Stimulated activated naive CD4-positive, alpha-beta T cell treated with Interleukin-2 at 50 U/mL for 16 hours (primary cell): ENCODE measurements at places on chromosomes 12 and 14.

GRCh38 chr12:131113568-131114270, 160.0 kb downstream of the ADGRD1 start:
- no peak for DNase-seq

DNA sequence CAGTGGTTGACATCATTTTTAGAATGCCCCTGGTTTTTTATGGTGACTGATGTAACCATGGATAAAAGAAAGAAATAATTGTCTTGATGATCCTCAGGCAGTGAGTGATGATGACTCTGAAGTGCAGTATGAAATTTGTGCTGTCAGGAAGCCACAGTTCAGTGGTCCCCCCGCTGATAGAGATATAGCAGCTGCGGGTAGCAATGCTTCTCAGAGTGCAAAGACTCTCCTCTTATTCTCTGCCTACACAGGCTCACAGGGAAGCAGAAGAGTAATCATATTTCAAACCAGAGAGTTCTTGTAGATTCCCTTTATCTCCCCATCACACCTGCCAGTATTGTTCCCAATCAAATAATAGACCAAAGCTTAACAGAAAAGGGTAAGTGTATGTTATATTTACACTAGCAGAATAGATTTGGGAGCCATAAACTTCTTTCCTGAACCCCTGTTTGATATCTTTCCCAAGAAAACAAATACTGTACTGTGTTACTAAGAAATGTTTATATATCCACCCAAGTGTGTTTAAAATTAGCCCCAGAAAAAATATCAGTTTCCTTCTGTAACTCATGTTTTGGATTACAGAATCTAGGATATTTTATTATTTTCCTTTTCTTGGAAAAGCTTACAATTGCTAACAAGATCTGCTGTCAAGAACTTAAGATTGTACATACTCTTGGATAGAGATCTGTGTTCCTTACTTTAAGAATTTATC, 1817.4 kb upstream of the FLRT2 start:
- DNase-seq = no peak

- no peak for DNase-seq
Observed at GRCh38 chr12:52877242-52877641, 27.6 kb downstream of the KRT8 start.

DNA sequence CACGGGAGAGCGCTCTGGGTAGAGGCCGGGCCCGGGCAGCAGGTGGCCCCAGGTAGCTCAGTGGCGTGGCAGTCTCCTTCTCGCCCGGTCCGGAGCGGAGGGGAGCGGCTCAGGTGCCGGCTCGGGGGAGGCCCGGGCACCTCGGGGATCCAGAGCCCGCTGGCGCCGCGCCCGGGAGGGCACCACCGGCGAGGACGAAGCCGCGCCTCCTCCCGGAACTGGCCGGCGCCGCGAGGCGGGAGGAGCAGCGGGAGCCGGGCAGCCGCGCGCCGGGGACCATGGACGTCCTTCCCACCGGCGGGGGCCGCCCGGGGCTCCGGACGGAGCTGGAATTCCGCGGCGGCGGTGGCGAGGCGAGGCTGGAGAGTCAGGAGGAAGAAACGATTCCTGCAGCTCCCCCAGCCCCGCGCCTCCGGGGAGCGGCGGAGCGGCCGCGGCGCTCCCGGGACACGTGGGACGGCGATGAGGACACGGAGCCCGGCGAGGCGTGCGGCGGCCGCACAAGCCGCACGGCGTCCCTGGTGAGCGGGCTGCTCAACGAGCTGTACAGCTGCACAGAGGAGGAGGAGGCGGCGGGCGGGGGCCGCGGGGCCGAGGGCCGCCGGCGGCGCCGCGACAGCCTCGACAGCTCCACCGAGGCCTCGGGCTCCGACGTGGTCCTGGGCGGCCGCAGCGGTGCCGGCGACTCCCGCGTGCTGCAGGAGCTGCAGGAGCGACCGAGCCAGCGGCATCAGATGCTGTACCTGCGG, 21.5 kb upstream of the GNS start:
- no peak for DNase-seq

DNA sequence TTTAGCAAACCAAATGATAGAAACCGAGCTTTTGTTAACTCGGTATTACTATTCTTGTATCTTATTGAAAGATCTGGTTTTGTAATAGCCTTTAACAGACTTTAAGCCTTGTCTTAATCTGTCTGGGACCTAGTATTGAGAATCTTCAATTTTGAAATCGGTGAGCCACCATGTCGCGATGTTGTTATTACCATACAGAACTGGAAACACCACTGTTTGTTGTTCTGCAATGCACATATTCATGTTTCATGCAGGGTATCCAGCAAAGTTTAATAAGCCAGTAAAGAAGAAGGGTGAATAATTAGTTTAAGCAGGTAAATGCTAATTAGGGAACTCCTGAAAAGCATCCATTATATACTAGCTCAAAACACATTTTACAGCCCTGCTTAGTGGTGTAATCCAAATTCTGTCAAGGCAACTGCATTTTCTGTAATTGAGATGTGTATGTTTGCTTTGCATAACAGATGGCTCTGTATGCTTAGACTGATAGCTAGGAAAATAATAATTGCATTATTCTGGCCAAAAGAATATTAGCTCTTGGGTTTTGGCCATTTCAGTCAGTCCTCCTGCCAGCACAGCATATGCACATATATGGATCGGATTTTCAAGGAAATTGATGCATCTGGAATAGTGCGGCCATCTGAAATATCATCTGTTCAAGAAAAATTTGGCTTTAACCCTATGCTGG, 389.2 kb downstream of the EGLN3 start:
- no peak for DNase-seq

DNA sequence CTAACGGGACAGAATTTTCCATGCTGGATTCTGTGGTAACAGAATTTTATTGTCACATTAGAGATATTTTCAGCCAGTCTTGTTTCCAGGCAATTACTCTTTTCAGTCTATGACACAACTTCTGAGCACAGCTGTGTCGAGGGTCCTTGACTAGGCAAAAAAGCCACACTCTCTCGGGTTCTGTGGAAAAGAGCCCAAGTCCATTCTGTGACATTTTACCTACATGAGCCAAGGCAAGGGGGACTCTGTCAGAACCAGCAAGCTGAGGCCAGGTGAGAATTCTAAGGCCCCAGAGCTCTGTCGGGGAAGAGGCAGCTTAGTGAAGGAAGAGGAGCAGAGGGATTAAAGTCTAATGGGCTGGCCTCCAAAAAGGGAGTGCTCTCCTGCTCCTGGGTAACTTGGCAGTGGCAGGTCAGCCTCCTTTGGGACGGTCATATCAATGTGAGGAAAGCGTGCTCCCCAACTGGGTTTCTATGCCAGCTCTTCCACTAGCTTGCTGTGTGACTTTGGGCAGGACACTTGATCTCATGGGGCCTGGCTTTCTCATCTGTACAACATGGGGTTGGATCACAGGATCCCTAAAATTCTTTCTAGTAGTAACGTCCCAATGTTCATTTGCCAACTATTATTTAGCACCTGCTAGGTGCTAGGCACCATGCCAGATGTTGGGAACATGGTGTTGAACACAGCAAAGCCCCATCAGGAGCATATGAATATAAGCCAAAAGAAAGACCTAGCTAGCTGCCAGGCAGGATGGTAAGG, 16.0 kb upstream of the RIC8B start:
- no peak for DNase-seq

DNA sequence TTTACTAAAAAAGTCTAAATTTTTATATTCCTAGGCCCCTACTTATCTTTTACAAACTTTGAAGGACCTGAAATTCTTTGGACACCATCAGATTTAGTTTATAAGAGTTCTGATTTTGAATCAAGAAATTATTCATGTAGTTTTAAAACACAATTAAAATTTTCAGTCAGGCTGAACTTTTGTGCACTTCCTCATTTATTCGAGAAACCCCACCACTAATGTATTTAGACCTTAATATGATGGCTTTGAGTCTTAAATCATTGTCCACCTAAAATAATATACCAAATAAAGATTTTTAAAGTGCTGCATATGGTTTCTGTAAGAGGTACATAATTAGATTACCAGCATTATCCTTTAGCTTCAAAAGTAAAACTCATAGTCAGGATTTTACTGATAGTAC, 103.4 kb downstream of the PAWR start:
- DNase-seq = no peak

DNA sequence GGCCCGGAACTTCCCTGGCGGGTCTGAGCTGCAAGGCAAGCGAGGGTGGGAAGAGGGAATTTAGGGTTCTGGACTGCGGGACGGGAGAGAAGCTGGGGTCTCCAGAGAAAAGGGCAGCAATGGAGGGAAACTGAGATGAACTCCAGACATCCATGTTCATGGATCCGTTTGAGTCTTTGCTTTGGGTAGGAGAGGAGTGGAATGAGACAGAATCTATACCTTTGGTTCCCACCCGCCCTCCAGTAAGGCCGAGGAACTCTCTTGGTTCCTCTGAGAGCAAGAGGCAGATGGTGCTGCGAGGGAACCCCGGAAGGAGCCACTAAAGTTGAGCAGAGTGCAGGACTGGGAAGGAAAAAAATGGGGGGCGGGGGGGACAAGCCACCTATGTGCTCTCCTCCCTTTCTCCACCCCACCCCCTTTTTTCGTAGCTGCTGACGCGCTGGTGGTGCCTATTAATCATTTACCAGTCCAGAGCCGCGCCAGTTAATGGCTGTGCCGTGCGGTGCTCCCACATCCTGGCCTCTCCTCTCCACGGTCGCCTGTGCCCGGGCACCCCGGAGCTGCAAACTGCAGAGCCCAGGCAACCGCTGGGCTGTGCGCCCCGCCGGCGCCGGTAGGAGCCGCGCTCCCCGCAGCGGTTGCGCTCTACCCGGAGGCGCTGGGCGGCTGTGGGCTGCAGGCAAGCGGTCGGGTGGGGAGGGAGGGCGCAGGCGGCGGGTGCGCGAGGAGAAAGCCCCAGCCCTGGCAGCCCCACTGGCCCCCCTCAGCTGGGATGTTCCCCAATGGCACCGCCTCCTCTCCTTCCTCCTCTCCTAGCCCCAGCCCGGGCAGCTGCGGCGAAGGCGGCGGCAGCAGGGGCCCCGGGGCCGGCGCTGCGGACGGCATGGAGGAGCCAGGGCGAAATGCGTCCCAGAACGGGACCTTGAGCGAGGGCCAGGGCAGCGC, 1.2 kb downstream of the SSTR1 start:
- DNase-seq = no peak

- no peak for DNase-seq
Observed at GRCh38 chr12:32874078-32874477, 22.5 kb downstream of the PKP2 start.

DNA sequence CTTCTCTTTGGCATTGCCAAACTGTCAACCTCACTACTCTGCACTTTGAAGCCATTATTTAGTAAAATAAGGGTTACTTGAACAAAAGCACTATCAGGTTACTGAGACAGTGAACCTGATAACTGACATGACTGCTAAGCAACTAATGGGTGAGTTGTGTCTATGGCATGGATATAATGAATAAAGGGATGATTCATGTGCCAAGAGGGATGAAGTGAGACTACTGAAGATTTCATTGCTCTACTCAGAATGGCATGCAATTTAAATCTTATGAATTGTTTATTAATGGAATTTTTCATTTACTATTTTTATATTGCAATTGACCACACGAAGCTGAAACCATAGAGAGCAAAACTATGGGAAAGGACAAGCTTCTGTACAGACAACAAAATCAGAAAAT, 74.4 kb downstream of the CEP128 start:
- DNase-seq = no peak

GRCh38 chr14:30227436-30227835, 299.8 kb upstream of the PRKD1 start:
- no peak for DNase-seq

DNA sequence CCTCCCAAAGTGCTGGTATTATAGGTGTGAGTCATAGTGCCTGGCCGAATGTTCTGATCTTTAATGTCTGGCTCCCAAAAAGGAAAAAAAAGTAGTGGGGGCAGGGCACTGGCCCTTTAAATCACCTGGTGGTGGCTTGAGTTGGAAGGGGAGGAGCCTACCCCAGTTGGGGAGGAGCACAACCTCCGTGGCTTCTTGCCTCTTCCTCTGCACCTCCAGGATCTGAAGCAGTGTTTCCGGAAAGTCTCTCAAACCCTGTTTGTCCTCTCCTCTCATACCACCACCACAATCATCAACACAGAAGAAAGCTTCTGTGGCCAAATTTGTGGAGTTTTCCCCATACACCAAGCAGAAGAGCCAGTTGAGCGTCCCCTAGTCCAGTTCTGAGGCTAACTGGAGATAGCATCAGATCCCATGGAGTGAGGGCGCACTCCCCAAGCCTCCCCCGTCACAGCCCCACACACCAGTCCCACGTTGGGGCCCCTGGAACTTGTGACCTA, 24.3 kb upstream of the RCOR1 start:
- DNase-seq = peak; percentile 34

GRCh38 chr14:75711105-75711795, 50.2 kb downstream of the TTLL5 start:
- no peak for DNase-seq

DNA sequence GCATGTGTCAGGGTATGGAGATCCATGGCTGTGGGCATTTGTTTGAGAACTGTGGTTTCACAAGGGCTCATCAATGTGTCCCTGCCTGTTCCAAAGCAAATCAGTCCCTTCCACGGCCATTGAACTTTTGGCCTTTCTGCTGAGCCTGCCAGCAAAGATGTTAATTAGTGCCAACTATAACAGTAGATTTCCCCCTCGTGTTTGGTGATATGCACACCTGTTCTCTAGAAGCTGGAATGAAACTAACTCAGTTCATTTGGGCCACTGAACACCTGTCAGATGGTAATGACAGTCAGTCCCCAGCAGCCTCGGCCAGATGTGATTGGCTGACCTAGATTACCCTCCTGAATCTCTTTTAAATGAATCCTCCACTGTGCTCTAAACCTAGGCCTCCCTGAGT, 43.2 kb downstream of the IRAK3 start:
- DNase-seq = no peak

DNA sequence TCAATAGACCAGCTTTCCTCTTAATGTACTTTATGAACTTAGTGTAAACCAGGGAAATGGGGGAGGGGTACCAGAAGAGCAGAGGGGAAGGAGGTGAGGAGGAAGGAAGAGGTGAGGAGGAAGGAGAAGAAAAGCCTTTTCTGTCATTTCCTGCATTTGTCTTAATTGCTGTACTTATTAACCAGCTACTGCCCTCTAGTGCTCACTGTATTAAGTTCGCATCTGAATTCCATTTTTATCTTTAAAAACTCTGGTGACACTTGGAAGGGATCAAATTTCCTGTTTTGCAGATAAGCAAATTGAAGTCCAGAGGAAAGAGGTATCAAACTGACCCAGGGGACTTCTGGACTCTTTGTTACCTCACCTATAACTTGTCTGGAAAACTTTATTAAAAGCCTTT, 22.2 kb downstream of the MANSC1 start:
- DNase-seq = no peak

DNA sequence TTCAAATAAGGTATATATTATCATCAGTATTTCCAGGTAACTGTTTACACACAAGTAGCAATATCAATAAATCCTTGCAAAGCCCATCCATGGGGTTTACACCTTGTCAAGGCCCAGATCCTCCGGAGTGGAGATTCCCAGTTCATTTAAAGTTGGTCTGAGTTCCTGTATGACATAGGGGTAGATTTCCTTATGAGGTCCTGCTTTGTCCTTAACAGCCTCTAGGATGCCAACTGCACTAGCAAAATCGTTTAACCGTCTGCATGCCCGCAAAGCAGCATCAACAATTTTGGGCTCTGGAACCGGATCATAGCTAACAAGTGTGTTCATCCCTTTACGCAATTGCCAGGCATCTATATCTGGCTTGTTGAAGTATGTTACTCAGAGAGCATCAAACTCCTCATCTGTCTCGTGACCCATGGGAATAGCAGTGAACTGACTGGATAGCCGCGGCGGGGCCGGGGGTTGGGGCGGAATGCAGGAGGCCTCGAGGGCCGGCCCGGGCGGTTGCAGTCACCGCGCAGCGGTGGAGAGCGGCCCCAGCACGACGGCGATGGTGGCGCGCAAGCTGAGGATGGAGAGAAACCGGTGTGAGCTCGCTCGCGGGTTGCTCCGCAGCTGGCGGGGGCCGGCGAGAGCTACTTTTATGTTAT, 30.6 kb upstream of the FBXO34 start:
- DNase-seq = no peak

- DNase-seq = no peak
Observed at GRCh38 chr12:68612697-68613096, 2.0 kb downstream of the RAP1B start.
